ENCODE measurements at places on chromosomes 4 and X.

- no peak for DNase-seq
These were observed 180.9 kb downstream of the SMIM20 start for GRCh38 chr4:26094911-26095310.

DNA sequence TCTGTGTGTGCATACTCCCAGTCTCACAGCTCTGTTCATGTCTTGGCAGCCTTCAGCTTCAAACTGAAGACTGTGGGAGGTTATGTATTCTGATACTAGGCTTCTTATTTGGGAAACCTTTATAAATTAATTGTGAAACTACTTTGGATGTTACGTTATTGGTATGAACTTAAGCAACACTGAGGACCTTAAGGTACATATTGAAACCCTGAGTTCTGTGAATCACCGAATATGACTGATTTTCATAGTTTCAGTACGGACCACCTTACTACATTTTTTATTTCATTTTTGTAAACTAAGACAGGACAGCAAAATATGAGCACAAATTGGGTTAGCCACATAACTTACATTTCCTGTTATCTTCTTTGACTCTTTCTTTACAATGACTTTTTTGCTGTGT lies 498.4 kb downstream of the PDGFC start:
- no peak for DNase-seq

- DNase-seq: peak; percentile 71
These were observed 4.2 kb upstream of the JCHAIN start for GRCh38 chr4:70670332-70671014.

DNA sequence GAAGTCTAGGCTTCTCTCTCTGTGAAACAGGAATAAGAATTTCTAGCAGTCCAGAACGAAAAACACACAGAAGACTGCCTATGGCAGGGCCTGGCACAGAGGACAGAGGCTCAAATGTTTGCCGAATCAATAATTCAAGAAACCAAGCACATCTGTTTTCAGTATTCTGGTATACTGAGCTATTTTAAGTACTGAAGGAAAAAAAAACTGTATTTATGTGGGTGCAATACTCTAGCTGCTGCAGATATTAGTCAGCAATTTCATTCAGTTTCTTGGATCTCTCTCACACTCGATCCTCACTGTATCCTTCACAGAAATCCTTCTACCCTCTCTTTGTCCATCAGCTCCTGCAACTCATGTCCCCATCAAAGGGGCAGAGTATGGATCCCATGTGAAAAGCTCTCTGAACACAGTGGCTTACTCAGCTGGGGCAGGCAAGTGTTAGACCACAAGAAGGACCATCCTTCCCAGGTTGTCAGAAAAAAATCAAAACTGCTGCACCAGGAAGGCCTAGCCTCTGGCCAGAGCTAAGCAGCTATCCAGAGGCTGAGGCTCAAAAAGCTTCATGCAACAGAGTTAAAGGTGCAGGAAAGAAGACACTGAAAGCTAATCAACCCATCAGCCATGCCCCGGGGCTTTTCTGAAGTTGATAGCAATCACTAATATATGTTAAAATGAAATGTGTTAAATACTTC lies 9.1 kb upstream of the USO1 start:
- peak; percentile 46 for DNase-seq

GRCh38 chrX:45807572-45808425 lies 607.1 kb upstream of the DIPK2B start:
- DNase-seq: no peak

DNA sequence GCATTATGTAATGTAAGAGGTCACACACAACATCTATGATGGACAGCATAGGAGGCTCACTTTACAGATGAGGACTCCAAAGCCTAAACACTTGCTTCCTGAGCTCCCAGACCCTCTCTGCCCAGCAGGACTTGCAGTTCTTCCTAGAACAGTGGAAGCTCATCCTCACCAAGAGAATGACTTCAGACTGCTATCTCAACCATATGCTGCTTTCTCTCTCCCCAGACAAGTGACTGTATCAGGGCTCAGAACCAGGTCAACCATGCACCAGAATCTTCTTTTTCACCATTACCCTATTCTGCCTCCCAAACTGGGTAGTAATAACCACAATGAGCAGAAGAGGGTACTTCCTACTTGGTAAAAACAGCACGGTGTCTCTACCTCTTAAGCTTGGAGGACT lies 12.2 kb downstream of the RNF150 start:
- DNase-seq: no peak

DNA sequence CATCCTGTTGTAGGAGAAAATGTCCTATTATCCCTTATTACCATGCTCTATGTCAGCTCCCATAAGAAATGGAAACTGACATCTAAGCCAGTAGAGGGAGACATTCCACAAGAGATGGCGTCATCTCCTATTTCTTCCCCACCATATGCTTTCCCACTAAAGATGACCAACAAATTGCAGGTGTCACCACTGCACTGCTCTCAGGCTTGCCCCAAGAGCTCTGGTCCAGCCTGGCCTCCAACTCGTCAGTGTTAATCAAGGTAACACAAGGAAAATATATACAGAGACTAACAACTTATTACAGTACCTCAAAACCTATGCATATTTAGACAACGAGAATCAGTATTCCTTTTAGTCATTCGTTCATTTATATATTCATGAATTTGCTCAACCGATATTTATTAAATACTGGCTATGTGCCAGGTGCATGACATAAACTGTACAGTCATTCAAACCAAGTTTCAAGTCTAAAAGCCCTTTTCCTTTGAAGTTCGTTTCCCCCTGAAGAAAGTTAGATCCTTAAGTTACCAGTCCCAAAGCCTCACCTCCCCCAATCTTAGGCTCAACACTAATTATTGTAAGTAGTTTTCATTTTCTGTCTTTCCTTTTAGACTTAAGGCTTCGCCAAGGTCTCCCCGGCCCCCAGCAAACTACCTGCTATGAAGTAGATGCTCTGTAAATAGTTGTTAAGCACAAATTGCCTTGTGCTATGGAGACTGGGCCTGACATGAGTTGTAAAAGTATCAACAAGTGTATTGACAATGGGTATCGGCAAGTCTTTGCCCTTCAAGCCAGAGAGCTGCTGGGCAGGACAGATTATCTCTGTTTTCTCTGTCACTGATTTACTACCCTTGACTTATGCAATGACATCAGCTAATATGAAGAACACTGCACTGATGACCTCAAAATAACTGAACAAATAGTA lies 3.1 kb upstream of the FGB start:
- DNase-seq: peak; percentile 53

GRCh38 chrX:729583-730409 lies 99.2 kb downstream of the SHOX start:
- no peak for DNase-seq

DNA sequence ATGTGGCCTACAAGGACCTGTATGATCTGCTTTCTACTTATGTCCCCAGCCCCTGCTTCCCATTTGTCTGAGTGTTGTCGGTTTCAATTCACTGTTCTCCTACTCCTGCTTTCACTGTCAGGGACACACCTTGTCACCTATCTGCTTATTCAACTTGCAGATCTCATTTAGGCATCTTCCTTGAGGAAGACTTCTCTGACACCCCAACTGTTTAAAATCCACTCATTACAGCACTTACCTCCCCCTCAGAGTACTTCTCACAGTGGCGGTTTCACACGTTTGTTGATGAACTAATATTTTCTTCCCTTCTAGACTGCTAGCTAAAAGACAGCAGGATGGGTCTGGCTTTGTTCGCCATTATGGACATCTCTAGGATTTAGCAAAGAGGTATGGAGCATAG lies 279.9 kb upstream of the TET2 start:
- no peak for DNase-seq

GRCh38 chr4:25815586-25815985 lies 47.2 kb downstream of the SEL1L3 start:
- DNase-seq: no peak

DNA sequence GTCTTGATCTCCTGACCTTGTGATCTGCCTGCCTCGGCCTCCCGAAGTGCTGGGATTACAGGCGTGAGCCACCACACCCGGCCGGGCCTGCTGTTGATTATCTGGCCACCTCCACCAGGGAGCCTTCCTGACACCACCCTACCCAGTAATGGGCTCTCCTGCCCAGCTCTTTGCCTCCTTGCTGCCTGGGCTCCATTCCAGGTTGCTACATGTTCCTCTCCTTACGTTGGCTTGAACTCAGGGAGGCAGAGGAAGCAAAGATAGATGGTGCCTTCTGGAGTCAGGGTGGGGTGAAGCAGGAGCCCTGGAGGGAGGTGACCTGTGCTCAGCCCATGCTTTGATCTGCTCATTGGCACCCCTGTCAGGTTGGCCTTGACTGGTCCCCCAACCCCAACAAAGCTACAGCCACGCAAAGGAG lies 26.3 kb downstream of the FLNA start:
- peak; percentile 24 for DNase-seq

GRCh38 chr4:154018659-154019058 lies 229.8 kb upstream of the SFRP2 start:
- DNase-seq: no peak

- DNase-seq: no peak
These were observed 80.9 kb upstream of the MTM1 start for GRCh38 chrX:150487369-150488094.

DNA sequence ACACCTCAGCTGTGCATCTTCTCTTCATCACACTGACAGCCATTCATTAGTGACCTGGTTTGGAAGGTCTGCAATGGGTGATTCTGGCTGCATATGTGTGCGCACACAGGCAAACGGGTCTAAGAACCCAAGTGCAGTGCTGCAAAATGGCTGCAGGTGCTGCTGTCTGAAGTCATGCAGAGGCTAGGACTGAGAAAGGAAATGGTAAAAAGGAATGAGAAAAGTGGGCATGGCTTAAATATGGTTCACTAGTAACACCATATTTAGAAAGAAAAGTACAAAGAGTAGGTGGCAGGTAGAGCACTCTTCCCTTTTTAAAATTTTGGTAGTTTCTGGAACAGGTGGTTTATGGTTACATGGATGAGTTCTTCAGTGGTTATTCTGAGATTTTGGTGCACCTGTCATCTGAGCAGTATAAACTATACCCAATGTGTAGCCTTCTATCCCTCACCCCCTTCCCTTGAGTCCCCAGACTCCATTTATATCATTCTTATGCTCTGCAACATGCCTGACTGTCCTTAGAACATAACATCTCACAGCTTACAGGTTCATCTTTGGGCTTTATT lies 78.4 kb downstream of the CCNG2 start:
- DNase-seq: no peak

- no peak for DNase-seq
These were observed 24.5 kb downstream of the DHX15 start for GRCh38 chr4:24559889-24560288.

- no peak for DNase-seq
These were observed 344.0 kb upstream of the EPHA5 start for GRCh38 chr4:66014146-66014765.

- peak; percentile 73 for DNase-seq
These were observed 14.0 kb upstream of the PITX2 start for GRCh38 chr4:110636680-110637407.

DNA sequence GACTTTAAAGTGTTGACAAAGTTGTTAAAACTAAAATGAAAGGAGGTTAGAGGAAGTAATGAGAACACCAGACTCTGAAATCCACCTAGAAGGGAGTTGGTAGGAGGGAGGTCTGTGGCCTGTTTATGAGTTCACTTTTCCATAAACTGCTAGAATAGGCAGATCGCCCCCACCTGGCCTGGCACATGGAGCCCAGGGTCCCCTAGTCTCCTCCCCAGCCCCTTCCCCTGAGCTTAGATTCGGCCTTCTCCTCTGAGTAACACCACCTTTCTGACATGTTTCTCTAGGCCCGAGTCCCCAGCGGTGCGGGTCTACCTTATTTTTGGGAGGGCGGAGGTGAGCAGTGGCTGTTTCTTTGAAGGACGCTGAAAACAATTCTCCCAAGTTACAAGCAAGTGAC lies 54.5 kb upstream of the FAT1 start:
- no peak for DNase-seq

GRCh38 chr4:8050555-8051206 lies 107.9 kb downstream of the ABLIM2 start:
- DNase-seq: no peak

- no peak for DNase-seq
These were observed 80.2 kb downstream of the SYNPO2 start for GRCh38 chr4:118968813-118969212.

- DNase-seq: peak; percentile 69
These were observed 155.8 kb downstream of the PPP3CA start for GRCh38 chr4:101191302-101192098.

DNA sequence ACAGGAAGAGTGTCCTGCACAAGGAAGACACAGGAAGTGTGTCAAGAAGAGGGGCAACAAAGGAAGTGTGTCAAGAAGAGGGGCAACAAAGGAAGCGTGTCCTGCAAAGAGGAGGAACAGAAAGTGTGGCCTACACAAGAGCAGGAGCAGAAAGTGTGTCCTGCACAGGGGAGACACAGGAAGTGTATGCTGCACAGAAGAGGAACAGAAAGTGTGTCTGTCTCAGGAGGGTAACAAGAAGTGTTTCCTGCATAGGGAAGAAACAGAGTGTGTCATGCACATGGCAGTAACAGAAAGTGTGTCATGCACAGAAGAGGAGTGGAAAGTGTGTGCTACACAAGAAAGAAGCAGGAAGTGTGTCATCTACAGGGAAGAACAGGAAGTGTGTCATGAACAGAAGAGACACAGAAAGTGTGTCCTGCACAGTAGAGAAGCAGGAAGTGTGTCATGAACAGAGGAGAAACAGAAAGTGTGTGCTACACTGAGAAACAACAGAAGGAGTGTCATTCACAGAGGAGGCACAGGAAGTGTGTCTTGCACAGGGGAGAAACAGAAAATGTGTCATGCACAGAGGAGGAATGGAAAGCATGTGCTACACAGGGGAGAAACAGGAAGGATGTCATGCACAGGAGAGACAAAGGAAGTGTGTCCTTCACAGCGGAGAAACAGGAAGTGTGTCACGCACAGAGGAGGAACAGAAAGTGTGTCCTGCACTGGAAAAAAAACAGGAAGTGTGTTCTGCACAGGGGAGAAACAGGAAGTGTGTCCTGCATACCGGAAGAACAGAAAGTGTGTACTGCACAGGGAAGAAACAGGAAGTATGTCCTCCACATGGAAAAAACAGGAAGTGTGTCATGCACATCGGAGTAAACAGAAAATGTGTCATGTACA lies 526.4 kb upstream of the PRKX start:
- DNase-seq: no peak

DNA sequence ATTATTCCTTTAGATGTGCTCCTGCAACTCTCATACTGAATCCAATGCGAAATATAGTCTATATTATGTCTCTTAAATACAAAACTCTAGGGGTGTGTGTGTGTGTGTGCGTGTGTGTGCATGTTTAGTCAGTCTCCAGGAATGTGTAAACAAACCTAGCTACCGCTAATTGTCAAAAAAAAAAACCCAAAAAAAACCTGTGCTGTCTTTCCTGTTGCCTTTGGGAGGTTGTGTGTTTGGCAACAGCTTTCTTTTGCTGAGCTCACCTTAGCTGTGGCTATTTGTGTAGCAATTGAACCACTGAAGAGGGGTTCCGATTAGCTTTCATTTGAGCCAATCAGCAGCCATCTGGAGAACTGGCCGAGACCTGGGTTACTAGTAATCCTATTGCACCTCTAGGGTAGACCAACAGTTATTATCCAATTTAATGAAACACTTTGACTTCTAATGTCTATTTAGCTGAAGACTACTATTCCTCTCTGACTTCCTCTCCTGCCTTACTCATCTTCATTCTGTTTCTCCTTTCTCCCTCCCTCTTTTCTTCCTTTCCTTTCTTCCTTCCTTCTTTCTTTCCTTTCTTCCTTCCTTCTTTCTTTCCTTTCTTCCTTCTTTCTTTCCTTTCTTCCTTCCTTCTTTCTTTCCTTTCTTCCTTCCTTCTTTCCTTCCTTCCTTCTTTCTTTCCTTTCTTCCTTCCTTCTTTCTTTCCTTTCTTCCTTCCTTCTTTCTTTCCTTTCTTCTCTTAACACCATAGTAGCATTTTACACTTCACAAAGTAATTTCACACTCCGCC lies 471.1 kb downstream of the GBA3 start:
- DNase-seq: no peak

Measured in HFFc6 (cell line).